Activated CD4-positive, alpha-beta memory T cell treated with anti-CD3 and anti-CD28 coated beads, Interleukin-2, amount 10 ng/mL, durations not matched to agents 7 days and 5 days (primary cell): ENCODE measurements at places on chromosomes 5 and 9. TPM values are rescaled to one million over a fixed set of nuclear protein-coding genes. Genes with fewer than 3 reads are reported as not detected.
A peak's percentile ranks its signal among the peaks of the same experiment; 100 is the strongest.

DNA sequence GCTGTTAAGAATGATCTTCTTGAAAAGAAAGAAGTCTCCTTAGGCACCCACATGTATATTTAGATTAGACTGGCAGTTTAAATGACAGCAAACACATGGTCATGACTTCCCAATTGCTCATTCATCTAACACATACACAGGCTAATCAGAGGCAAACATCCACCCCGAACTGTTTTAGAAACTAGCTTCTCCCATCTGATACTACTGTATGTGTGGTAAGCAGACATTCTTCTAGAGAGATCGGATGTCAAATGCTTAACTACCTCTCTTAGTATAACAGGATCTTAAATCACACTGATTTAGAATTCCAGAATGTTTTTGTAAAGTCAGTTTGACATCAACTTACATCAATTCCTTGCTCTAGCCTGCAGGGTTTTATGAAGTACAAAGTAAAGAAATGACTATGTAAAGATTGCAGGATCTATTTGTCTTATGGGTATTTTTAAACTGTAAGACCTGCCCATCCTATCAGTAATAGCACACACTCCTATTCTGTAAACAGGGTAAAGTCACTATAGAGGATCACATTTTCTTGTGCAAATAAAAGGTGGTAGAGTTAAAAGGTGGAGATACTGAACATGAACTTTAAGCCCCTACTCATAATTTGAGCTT, 239.7 kb downstream of the MLLT3 start:
- H3K27me3 ChIP-seq = no peaks in the 10 kb centered on the region
- no peak overlapping the region for H3K27ac ChIP-seq
- peaks cover 16% of the 10 kb centered on the region for H3K36me3 ChIP-seq
- no peak overlapping the region for H3K4me3 ChIP-seq

- no peaks in the 10 kb centered on the region for H3K36me3 ChIP-seq
- no peaks in the 10 kb centered on the region for H3K4me1 ChIP-seq
- no peak for DNase-seq
- H3K27me3 ChIP-seq = peaks cover 20% of the 10 kb centered on the region
These were observed 42.9 kb upstream of the ALDOB start for GRCh38 chr9:101478444-101478843.

The FOXD1 gene
- total RNA-seq = 0.28 TPM

- no peak for DNase-seq
- H3K27ac ChIP-seq = no peak overlapping the region
- H3K4me3 ChIP-seq = no peak overlapping the region
- H3K4me1 ChIP-seq = peaks cover 6% of the 10 kb centered on the region
- peaks cover 43% of the 10 kb centered on the region for H3K27me3 ChIP-seq
- peaks cover 5% of the 10 kb centered on the region for H3K36me3 ChIP-seq
These were observed 3.8 kb downstream of the COL23A1 start for GRCh38 chr5:178586396-178586795.

The DMRT3 gene
- not detected for total RNA-seq

The CXCL14 gene
- not detected for total RNA-seq

The ANKRD31 gene
- 0.05 TPM for total RNA-seq

DNA sequence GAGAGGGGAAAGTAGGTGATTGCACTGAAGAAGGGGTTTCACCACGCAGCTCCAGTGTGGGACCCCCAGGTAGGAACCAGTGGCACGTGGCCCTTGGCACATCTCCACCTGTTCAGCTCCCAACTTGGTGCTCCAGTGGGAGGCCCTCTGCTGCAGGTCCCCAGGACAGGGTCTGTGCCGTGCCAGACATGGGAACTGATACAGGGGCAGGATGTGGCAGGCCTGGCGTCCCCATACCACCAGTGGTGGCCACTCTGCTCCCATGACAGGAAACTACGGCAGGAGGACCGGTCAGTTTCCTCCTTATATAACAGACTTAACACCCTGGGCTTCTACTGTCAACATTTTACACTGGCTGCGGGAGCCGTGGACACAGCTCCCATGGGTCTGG, 67.3 kb downstream of the PSMB7 start:
- DNase-seq = no peak
- H3K36me3 ChIP-seq = peaks cover 29% of the 10 kb centered on the region
- no peak overlapping the region for H3K27ac ChIP-seq
- H3K27me3 ChIP-seq = no peaks in the 10 kb centered on the region
- no peak overlapping the region for H3K4me3 ChIP-seq

The FREM1 gene
- not detected for total RNA-seq

DNA sequence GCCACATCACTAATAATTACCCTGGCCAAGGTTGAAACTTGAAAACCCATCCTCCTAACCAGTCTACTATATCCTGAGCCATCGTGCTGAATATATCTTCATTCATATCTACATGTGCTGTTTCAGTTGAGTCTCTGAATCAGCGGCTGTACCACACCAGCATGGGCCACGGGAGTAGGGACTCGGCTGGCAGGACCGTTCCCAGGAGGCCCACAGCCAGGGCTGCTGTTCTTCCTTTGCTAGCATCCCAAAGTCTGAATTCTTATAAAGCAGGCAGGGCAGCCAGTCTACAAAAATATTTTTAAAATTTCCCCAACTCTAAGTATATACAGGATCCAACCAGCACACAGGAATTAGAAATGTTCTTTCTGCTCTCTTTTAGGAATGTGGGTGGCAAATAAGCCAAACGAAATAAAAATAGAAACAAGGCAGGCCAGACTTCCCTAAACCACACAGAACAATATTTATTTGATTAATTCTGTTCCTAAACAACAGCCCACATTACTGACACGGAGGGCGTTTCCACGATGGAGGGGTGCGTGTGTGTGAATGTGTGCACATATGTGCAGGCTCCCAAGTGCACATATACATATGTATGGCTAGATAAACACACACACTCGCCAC, 42.8 kb upstream of the EQTN start:
- no peak overlapping the region for H3K4me3 ChIP-seq
- no peak overlapping the region for H3K27ac ChIP-seq

The HSPA9 gene
- 205 TPM for total RNA-seq

DNA sequence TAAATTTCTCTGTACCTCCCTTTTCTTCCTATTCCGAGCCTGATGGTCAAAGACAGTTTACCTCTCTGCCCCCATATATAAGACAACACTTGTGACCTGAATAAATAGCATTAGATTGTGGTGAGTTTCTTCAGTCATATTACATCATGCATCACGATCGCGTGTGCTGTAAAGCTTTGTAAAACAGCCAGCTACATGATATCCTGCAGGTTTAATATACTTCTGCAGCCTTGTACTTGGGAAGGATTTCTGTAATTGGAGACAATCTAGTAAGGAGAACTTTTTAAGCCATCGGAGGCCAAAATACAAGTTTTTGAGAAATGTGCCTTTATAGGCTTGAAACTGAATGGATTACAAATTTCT, 711.8 kb upstream of the WWC1 start:
- peaks cover 2% of the 10 kb centered on the region for H3K27me3 ChIP-seq
- no peak overlapping the region for H3K27ac ChIP-seq
- H3K4me3 ChIP-seq = no peak overlapping the region
- DNase-seq = no peak

The CKMT2 gene
- not detected for total RNA-seq

DNA sequence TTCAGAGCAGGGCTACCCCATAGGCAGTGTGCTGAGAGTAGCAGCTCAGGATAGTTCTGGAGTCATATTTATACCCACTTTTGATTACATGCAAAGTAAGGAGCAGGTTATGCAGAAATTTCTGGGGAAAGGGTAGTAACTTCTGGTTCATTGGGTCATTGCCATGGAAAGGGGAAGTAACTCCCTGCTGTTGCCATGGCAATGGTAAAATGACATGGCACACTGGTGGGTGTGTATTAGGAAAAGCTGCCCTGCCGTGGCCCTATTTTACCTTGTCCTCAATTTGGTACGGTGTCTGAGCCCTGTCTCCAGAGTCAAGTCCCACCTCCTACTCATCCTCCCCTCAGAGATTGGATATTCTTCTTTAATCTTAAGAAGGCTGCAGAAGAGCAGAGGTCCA, 526.7 kb upstream of the TYRP1 start:
- H3K4me3 ChIP-seq = no peak overlapping the region
- no peaks in the 10 kb centered on the region for H3K36me3 ChIP-seq
- no peaks in the 10 kb centered on the region for H3K27me3 ChIP-seq
- H3K4me1 ChIP-seq = no peaks in the 10 kb centered on the region
- H3K27ac ChIP-seq = no peak overlapping the region

- peaks cover 24% of the 10 kb centered on the region for H3K4me1 ChIP-seq
- H3K27me3 ChIP-seq = no peaks in the 10 kb centered on the region
- H3K36me3 ChIP-seq = peaks cover 15% of the 10 kb centered on the region
- DNase-seq = peak; percentile 32
These were observed 548 bp downstream of the CEP120 start for GRCh38 chr5:123422433-123423277.

The PFN3 gene
- not detected for total RNA-seq

- no peaks in the 10 kb centered on the region for H3K36me3 ChIP-seq
- H3K27ac ChIP-seq = no peak overlapping the region
- H3K4me3 ChIP-seq = no peak overlapping the region
These were observed 56.9 kb downstream of the SNX24 start for GRCh38 chr5:122902263-122902662.

The NR4A3 gene
- total RNA-seq = 3.0 TPM

- H3K27me3 ChIP-seq = no peaks in the 10 kb centered on the region
- no peak overlapping the region for H3K27ac ChIP-seq
- peaks cover 34% of the 10 kb centered on the region for H3K36me3 ChIP-seq
- DNase-seq = no peak
- no peak overlapping the region for H3K4me3 ChIP-seq
- H3K4me1 ChIP-seq = peaks cover 28% of the 10 kb centered on the region
These were observed 363.9 kb downstream of the KDM4C start for GRCh38 chr9:7121664-7122063.

The TCF7 gene
- 19.2 TPM for total RNA-seq

- H3K36me3 ChIP-seq = peaks cover 32% of the 10 kb centered on the region
- peaks cover 67% of the 10 kb centered on the region for H3K4me1 ChIP-seq
- no peaks in the 10 kb centered on the region for H3K27me3 ChIP-seq
- no peak overlapping the region for H3K27ac ChIP-seq
- no peak for DNase-seq
- no peak overlapping the region for H3K4me3 ChIP-seq
These were observed 3.9 kb downstream of the TBC1D2 start for GRCh38 chr9:98251551-98251950.

GRCh38 chr5:89292487-89292886, 409.5 kb upstream of the MEF2C start:
- H3K27ac ChIP-seq = no peak overlapping the region
- no peaks in the 10 kb centered on the region for H3K27me3 ChIP-seq
- no peaks in the 10 kb centered on the region for H3K4me1 ChIP-seq
- H3K36me3 ChIP-seq = no peaks in the 10 kb centered on the region
- H3K4me3 ChIP-seq = no peak overlapping the region

DNA sequence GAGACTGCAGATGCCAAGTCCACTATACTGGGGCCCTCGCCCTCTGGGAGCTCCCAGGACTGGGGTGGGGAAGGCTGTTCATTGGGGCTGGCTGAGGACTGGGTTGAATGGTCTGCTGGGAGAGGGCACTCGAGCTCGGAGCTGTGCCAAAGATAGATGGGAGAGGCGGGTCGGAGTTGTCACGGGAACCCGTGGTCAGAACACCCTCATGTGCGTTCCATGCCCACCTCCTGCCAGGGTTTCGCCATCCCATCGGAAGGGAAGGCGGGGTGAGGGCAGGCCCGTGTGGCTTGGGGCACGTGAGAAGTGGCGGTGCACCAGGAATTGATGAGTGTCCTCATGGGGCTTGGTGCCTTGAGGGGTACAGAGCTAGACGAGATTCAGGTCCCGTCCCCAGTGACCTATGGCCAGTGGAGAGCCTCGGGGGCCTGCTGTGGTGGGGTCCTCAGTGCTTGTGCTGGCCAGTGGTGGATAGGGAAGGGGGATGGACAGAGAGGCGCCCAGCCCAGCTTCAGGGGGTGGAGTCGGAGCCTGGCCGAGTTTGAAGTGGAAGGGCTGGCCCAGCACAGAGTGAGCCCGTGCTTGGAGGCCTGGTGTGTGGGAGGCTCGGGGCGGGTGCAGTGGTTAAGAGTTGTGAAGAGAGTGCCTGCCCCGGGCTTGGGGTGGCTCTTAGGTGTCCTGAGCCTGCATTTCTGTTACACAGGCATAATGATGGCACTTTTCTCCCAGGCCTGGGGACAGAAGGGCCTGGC, 4.3 kb downstream of the CACFD1 start:
- H3K27ac ChIP-seq = no peak overlapping the region
- H3K27me3 ChIP-seq = peaks cover 12% of the 10 kb centered on the region
- H3K4me3 ChIP-seq = no peak overlapping the region
- peaks cover 8% of the 10 kb centered on the region for H3K4me1 ChIP-seq

GRCh38 chr5:55920784-55921183, 69.6 kb downstream of the IL31RA start:
- peaks cover 34% of the 10 kb centered on the region for H3K4me1 ChIP-seq
- DNase-seq = no peak
- no peak overlapping the region for H3K27ac ChIP-seq

- H3K4me1 ChIP-seq = no peaks in the 10 kb centered on the region
- no peak for DNase-seq
- H3K36me3 ChIP-seq = no peaks in the 10 kb centered on the region
- H3K27ac ChIP-seq = no peak overlapping the region
- no peak overlapping the region for H3K4me3 ChIP-seq
These were observed 314.3 kb downstream of the EBF1 start for GRCh38 chr5:158785397-158785796.

DNA sequence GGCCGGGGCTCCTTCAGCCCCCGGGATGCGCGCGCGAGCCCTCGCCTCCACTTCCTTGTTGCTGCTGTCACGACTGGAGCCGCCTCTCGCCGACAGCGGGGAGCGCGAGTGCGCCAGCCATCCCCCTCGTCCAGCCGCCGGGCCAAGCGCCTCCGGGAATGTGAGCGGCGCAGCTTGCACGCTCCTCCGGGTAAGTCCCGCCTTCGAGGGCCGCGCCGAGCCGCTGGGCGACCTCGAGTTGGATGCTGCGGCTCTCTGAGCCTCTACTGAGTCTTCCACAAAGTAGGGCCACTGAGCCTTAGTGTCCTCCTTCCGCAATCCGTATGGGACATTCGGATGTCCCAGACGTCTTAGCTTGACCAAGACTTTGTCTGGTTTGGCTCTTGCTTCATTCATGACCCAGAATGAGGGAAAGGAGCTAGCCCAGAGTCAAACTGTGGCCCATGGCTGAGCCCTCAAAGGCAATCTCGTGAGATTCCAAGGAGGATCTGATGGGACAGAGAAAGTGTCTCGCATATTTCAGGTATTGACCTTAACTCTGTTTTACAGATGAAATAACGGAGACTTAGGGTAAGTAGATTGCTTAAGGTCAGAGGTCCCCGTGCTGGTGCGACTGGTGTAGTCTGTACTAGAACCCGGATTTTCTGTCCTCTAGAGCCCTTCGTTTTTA, 586 bp downstream of the HMGXB3 start:
- no peaks in the 10 kb centered on the region for H3K27me3 ChIP-seq
- H3K4me3 ChIP-seq = peak overlapping the region; percentile 88
- peaks cover 29% of the 10 kb centered on the region for H3K36me3 ChIP-seq
- DNase-seq = peak; percentile 53

The ZNF79 gene
- 12.7 TPM for total RNA-seq

The FCN1 gene
- not detected for total RNA-seq

GRCh38 chr9:14272927-14273528, 40.9 kb downstream of the NFIB start:
- peaks cover 7% of the 10 kb centered on the region for H3K27me3 ChIP-seq
- H3K27ac ChIP-seq = no peak overlapping the region
- H3K36me3 ChIP-seq = no peaks in the 10 kb centered on the region
- H3K4me3 ChIP-seq = no peak overlapping the region

- H3K4me3 ChIP-seq = peak overlapping the region; percentile 3
- peaks cover 61% of the 10 kb centered on the region for H3K36me3 ChIP-seq
- peak overlapping the region; percentile 87 for H3K27ac ChIP-seq
These were observed 34.7 kb downstream of the LPCAT1 start for GRCh38 chr5:1488882-1489680.

The SPATA31A5 gene
- not detected for total RNA-seq

GRCh38 chr5:14038341-14038959, 94.0 kb upstream of the DNAH5 start:
- H3K27me3 ChIP-seq = no peaks in the 10 kb centered on the region
- no peak overlapping the region for H3K27ac ChIP-seq
- DNase-seq = no peak
- H3K4me3 ChIP-seq = no peak overlapping the region
- H3K36me3 ChIP-seq = no peaks in the 10 kb centered on the region
